ENCODE measurements at places on chromosomes 12 and 14.

DNA sequence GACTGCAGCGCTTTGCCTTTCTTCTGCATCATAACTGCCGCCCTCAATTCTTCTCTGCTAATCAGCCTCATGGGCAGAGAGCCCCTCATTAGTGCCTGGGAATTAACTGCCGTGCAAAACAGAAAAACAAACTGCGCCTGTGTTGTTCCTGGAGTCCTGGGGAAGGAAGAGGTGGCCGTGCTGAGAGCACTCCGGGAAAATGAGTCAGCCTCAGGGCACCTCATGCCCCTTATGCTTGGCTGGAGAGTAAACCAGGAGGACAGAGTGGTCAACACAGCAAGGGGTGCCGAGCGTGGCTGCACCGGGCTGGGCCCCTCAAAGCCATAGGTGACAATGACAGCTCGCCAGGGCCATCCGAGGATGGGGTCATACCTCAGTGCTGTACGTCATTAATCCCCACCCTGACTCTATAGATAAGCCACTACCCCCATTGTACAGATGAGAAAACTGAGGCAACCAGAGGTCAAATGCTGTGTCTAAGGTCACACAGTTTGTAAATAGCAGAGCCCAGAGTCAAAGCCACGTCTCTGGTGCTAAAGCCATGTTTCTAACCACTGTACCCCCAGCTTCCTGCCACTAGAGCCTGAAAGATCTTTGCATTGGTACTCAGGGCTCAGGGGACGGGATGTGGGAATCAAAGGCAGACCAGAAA lies 74.4 kb downstream of the RIMBP2 start:
- DNase-seq: no peak

- no peak for DNase-seq
Measured at GRCh38 chr14:103762036-103762435, 46.4 kb downstream of the ZFYVE21 start.

DNA sequence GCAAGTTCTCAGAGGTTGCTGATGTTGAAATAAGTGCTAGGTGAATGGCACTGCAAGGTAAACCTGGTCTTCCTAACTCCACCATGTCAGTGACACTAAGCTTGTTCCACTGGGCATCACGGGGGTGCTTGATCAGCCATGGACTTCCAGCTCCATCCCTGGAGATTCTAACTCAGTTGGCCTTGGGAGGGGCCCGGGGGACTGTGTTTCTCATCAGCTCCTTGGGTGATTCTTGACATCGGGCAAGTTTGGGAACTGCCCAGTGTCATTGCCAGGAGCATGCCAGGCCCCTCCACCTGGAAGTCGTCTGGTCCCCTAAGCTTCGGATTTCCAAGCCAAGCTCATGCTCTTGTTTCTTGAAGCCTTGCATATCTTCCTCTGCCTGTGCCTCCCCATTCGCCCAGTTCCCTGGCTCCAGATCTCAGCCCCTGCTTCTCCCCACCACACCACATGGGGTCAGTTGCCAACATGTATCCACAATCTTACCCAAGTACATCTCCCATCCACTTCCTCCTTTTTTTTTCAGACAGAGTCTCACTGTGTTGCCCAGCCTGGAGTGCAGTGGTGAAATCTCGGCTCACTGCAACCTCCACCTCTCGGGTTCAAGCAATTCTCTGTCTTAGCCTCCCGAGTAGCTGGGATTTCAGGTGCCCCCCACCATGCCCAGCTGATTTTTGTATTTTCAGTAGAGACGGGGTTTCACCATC lies 30.7 kb upstream of the RFLNA start:
- DNase-seq: no peak

- no peak for DNase-seq
Measured at GRCh38 chr14:101862711-101863110, 101.2 kb downstream of the PPP2R5C start.

- DNase-seq: no peak
Measured at GRCh38 chr14:52923902-52924575, 26.8 kb downstream of the FERMT2 start.

GRCh38 chr12:120851444-120851843 lies 52.7 kb downstream of the SPPL3 start:
- DNase-seq: no peak

GRCh38 chr14:20215196-20215595 lies 8.3 kb upstream of the OR11H6 start:
- DNase-seq: no peak

- no peak for DNase-seq
Measured at GRCh38 chr14:74267588-74267987, 28.3 kb downstream of the VSX2 start.

GRCh38 chr12:30696486-30696885 lies 817 bp upstream of the IPO8 start:
- no peak for DNase-seq

DNA sequence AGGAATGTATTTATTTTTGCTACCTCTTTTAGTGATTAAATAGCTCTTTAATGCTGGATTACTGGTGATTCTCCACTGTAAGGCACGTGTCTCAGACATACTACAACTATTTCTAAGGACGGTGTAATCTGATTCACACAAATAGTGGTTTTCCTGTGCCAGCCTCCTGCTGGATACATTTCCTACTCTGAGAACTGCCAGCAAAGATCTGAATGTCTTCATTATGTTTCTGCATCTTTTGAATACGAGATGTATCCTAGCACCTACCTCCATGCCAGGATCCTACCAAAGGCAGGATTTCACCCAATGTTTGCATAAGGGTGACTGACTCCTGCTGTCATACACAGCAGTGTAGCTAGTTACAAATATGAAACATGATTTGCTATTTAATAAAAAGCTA lies 120.6 kb downstream of the PRICKLE1 start:
- DNase-seq: no peak

DNA sequence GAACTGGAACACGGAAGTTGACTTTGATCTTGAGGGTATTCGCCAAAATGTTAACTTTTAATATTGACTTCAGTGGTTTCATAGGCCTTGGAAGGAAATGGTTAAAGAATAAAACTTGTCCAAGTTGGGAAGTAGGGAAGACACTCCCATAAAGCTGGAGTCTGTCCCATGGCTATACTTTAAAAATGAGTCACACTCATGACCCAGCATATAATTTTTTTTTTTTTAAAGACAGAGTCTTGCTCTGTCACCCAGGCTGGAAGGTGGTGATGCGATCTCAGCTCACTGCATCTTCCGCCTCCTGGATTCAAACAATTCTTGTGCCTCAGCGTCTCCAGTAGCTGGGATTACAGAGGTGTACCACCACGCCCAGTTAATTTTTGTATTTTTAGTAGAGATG lies 19.6 kb downstream of the TMPRSS12 start:
- DNase-seq: no peak

DNA sequence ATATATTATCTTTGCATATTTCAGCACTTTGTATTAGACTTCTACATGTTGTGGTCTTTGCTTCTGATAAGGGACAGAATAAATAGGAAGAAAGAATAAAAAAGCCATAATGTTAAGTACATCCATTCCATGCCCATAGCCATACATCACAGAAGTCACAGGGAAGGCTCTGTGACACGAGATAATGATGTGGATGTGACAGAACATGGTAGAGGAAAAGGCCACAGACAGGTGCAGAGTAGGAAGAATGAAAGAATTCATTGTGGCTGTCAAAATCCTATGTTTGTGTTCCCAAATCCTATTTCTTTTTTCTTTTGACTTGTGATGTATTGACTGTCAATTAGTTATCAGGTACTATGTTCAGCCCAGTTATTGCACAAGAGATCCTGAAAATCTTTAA lies 38.4 kb downstream of the BICD1 start:
- DNase-seq: no peak

- no peak for DNase-seq
Measured at GRCh38 chr12:108518101-108518715, 3.1 kb downstream of the FICD start.

GRCh38 chr14:55816225-55816624 lies 236.2 kb downstream of the KTN1 start:
- no peak for DNase-seq

DNA sequence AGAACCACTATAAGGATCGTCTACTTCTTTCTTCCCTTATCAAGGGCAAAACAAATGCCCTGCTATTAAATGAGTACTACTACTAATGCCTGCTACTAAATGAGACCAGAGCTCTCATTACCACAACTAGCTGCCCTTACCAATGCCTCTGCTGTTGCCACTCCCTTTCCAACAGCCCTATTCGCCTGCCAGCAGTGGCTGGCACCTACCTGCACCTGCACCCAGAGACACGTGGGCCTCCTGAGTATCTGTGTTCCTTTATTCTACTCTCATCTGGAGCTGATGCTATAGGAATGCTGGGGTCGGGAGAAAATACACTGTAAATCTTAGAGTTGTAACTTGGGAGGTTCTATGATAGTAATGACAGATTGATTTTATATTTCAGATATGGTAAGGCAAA lies 174.7 kb downstream of the SLC2A13 start:
- no peak for DNase-seq

GRCh38 chr12:119775246-119775895 lies 101.7 kb downstream of the CIT start:
- DNase-seq: no peak

DNA sequence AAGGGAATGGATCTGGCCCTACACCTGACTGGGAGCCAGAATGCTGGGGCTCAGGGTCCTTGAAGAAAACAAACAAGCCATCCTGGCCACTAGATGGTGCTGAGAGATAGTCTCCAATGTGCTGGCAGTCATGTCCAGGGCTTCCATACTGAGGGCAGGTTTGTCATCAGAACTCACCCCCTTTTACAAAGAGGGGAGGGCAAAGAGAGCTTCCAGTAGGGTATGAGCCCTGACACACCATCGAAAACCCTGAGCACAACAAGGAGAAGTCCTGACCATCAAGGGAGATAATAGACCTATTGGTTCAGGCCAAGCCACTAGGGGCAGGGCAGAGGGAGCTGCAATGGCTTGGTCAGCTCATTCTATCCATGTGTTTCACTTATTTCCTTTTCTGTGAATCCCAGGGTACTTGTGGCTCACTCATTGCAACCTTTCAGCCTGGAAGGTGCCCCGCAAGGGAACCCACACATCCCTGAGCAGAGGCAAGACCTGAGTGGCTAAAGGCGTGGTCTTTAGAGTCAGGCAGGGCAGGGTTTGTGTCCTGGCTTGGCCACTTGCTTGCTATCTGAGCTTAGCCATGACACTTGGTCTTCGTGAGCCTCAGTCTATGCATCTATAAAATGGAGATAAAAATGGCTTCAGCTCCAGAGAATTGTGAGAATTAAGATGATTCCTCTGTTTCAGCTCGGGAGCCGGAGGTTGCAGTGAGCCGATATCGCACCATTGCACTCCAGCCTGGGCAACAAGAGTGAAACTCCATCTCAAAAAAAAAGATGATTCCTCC lies 6.2 kb upstream of the PLEKHH1 start:
- DNase-seq: peak; percentile 15

- no peak for DNase-seq
Measured at GRCh38 chr14:72736786-72737559, 156.9 kb downstream of the DPF3 start.

DNA sequence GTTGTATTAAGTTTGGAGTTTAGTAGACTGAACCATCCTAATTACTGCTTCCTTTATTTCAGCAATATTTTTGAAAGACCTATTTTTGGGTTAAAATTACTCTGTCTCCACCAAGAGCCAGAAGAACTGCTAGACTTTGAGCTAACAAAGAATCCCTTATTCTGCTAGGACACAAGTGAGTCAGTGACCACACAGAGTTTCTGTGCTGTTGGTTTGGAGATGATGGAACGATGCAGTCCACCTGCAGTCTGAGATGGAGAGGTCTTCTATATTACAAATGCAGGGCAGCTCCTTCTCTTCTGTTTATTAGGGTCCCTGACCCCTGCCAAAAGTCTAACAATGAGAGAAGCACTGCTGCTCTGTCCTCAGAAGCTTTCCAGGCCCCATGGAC lies 6.7 kb upstream of the STXBP6 start:
- DNase-seq: no peak

All from T-helper 1 cell (primary cell).